ENCODE measurements at places on chromosomes 5 and 9.

- no peak for DNase-seq
Measured at GRCh38 chr9:109454041-109454440, 44.1 kb downstream of the PTPN3 start.

DNA sequence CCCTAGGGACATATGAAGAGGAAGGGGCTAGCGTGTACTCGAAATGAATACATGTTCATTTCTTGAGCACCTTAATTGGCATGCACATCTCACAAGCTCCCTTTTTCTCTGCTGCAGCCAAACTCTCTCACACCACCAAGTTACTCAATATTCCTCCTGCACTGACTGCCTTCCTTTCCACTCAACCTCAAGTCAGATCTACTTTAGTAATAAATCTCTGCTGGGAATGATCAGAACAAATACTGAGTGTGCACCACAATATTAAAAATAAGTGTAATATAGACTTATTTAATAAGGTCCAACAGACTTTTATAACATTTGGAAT lies 995.8 kb upstream of the WWC1 start:
- no peak for DNase-seq

DNA sequence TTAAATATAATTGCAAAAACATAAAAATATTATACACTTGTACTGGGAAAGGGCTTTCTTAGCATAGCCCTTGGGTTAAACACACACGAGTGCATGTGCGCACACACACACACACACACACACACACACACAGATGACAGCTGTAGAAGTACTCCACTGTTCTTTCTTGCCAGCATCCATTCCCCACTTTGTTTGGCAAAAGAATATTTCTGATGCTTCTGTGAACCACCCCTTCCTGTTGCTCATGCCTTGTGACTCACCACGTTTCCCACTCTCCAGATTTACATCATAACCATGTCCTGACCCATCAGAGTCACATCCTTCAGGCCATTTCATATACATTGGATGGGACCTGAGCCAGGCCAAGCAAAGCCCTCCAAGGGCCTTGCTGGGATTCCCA lies 280.1 kb downstream of the DNAH5 start:
- DNase-seq, result no peak

- no peak for DNase-seq
Measured at GRCh38 chr9:16139774-16140173, 586.9 kb downstream of the CCDC171 start.

- DNase-seq, result no peak
Measured at GRCh38 chr5:1080432-1080831, 31.4 kb downstream of the SLC12A7 start.

DNA sequence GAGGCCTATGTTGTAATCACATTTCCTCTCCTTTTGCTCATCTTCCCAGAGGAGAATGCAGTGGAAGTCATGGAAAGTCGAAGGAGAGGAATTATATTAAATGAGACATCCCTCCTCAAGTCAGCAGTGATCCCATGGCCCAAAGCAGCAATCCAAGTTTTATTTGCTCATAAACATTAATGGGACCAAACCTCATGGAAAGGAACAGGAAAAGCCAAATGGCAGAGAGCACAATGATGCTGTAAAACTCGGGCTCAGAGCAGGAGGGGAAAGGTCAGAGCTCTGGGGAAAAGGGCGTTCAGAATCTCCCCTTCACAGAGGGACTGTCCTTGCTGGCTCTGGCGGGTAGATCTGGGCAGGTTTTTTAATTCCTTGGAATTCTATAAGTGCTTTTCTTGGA lies 175.8 kb downstream of the C5orf15 start:
- DNase-seq, result no peak

DNA sequence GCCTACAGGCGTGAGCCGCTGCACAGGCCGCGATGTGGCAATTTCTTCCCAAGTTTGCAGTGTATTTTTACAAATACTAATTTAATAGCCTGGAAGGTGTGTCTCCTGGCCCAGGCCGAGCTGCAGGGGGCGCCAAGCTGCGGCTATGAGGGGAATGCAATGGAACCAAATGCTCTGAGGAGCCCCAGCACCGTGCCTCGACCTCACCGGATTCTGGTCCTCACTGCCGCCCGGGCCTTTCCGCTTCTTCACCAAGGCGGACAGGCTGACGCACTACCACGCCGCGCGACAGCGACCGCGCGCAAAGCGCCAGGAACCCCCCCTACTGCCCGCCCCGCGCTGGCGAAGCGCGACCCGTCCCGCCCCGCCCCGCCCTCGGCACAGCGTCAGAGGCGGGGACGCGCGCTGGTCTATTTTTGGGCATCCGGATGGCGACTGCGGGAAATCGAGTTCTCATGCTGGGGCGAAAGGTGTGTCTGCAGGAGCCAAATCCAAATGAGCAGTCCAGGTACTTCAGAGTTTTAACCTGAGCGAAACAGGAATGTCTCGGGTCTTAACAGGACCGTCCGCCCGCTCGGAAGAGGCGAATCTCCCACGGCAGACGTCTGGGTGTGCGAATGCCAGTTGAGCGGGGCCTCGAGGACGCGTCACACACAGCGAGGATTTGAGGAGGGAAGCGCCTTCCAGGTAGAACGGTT lies 31.7 kb upstream of the PRXL2C start:
- DNase-seq, result peak; percentile 61

- no peak for DNase-seq
Measured at GRCh38 chr5:173494446-173494845, 122.0 kb downstream of the BOD1 start.

- no peak for DNase-seq
Measured at GRCh38 chr9:4879115-4879558, 86.4 kb downstream of the RCL1 start.

DNA sequence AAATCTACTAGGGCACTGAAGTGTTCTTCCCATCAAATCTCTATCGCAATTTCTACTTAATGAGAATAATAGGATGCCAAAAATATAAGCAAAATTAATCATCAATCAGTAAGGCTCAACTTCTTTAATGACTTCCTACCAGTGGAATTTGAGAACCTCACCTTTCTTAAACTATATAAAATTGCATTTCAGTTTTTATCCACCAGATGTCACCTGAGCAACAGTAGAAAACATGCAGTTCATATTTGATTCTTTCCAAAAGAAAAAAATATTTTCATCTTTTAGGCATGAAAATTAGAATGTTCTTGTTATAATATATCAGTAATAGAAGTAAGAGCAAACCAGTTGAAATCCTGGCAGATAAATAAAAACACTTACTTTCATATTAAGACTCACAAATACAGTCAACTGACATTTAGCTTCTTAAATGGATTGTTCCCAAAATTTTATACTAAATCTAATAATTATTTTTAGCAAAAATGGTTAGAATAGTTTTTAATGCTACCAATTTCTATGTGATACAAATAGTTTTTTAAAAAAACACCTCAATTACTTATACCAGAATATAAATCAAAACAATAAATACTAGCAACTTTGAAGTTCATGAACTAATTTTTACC lies 13.4 kb upstream of the CCDC112 start:
- no peak for DNase-seq

DNA sequence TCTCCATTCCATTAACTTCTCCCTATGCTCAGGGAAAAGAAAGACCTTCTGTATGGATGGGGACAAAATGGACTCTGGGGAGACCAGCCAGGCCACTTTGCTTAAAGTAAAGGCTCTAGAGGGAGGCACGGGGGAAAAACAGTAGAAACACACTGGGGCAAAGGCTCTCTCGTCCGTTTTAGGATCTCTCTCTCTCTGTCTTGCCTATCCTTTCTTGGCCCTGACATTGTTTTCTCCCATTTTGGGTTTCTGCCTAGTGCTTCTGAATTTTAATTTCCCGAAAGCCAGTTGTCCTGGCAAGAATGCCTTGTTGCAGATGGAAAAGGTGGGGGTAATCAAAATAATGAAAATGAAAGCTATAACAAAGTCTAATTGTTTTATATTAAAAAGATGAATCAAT lies 28.2 kb downstream of the NMUR2 start:
- no peak for DNase-seq

DNA sequence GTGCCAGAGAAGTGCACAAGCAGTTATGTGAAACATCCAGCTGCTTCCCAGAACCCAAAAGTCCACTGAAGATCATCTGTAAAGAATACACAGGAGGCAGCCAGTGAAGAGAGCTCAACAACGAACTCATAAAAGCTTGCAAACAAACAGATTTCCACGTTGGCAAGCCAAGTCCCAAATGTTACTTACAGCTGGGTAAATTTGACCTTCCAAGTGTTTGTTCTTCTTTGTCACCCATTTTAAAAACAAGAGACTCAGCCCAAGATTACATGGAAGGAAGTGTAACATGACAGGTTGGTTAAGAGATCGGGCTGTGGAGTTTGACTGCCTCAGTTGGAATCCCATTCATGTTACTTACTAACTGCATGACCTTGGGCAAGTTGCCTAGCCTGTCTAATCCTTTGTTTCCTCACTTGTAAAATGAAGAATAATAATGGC lies 174.9 kb upstream of the PAPPA start:
- DNase-seq, result no peak

DNA sequence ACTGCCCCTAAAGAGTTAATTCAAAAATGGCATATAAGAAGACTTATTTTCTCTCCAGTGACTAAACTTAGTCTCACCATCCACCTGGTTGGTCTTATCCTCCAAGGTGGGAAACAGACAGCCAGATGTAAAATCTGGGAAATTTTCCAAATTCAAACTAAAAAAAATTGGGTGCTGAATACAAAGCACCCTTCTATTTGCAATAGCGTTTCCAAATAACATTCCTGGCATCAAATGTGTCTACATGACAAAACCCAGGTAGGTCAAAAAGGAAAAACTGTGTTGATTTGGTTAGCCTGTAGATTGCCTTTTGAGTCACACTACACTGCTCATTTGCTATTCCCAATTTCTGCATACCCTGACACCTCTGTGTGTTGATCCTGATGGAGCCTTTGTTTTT lies 252.2 kb downstream of the NR2F1-AS1 start:
- no peak for DNase-seq

- DNase-seq, result no peak
Measured at GRCh38 chr5:62488531-62488930, 76.0 kb downstream of the IPO11 start.

GRCh38 chr5:15103130-15103529 lies 231.6 kb upstream of the ANKH start:
- no peak for DNase-seq

DNA sequence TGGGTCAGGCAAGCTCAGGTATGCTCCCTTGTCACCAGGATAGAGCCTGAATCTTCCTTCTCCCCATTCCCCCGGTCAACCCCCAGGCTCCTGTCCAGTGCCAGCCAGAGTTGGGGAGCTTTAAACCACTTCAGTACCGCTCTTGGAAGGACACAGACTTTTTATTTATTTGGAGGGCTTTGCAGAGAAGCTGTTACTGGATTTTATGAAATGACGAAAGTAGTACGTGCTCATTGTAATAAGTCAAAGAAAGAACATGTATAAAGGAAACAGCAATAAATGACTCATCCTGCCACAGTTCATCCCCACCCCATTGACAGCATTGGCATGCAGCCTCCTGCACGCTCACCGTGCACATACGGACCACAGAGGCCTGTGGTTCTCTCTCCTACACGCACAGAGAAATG lies 230.3 kb downstream of the AUH start:
- no peak for DNase-seq

DNA sequence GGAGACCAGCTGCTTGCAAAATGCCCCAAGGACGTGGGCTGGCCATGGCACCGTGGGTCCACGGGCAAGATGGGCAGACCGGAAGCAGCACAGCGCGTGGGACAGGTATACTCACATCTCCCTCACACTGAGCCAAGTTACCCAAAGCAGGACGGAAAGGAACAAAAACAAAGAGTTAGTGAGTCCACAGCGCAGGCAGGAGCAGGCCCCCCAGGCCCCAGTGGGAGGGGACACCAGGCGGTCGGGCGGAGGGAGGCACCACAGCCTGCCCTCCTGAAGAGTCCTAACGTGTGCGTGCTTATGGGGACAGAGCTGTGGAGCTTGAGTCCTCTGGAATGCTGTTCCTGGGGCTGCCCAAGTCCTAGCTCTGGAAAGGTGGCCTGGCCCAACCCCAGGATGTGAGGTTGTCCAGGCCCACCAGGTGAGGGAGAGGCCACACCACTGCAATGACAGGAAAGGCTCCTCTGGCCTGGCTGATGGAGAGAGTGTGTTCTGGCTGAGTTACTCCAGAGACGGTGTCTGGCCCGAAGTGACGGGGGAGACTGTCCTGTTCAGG lies 15.2 kb downstream of the SH3GLB2 start:
- DNase-seq, result no peak

GRCh38 chr5:82793808-82794419 lies 283.3 kb downstream of the TMEM167A start:
- no peak for DNase-seq

DNA sequence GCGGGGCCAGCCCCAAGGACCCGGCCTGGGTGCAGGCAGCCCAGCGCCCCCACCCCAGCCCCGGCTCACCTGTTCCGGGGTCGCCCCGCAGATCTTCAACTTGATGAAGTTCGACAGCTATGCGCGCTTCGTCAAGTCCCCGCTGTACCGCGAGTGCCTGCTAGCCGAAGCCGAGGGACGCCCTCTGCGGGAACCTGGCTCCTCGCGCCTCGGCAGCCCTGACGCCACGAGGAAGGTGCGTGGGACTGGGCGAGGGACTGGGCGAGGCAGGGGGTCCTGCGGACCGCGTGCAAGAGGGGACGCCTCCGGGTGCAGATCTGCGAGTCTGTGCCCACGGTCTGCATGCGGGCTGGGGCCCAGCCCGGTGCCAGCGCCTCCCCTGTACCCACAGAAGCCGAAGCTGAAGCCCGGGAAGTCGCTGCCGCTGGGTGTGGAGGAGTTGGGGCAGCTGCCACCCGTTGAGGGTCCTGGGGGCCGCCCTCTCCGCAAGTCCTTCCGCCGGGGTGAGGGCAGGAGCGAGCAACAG lies 9.7 kb downstream of the RGS14 start:
- DNase-seq, result no peak

GRCh38 chr9:98986866-98987651 lies 43.4 kb downstream of the COL15A1 start:
- no peak for DNase-seq
